NCI-H774 (cell line): ENCODE measurements at places on chromosomes 7 and 10.

- no peak for DNase-seq
Observed at GRCh38 chr7:55212176-55212575, 153.0 kb upstream of the LANCL2 start.

DNA sequence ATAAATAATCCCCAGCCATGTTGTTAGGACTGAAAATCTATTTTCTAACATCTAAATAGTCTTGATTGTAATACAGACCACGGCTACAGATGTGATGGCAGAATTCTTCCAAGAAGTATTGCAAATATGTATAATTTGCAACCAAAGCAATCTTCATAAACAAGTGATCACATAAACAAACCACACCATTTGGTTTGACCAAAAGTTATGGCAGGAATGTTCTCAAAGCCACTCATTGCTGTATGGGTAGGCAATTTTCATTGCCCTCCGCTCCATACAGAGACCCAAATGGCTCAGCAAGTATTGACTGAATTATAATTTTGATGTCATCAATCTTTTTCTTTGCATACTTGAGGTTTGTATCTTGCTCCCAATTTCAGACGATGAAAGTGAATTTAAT is 19.0 kb upstream of the RHOBTB1 start:
- DNase-seq, result no peak

DNA sequence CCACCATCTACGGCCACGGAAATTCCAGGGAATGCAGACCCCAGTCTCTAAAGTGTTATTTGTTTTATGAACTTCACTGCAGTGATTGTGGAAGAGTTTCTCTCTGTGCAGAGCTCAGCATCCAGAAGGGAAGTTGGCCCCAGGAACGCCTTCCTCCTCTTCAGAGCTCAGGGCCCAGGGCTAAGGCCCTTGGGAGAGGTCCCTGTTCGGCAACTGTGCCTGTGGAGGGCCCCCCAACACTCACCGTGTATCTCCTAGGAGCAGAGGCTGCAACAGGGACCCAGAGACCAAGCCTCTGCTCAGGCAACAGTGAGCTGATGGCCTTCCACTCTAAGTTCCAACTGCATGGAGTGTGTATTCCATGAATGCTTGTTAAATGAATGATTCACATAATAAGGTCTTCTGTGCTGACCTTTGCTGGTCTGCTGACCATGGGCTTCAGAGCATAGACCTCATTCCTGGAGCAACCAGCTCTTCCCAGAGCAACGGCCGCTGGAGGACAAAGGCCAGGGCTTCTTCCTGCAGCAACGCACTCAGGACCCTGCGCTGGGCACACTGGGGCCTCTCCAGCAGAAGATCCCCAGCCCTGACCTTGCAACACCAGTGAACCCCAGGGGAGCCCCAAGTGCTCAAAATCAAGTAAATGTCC is 7.7 kb downstream of the DIP2C start:
- DNase-seq, result no peak

GRCh38 chr7:156654511-156655234 is 14.1 kb downstream of the RNF32 start:
- DNase-seq, result no peak

DNA sequence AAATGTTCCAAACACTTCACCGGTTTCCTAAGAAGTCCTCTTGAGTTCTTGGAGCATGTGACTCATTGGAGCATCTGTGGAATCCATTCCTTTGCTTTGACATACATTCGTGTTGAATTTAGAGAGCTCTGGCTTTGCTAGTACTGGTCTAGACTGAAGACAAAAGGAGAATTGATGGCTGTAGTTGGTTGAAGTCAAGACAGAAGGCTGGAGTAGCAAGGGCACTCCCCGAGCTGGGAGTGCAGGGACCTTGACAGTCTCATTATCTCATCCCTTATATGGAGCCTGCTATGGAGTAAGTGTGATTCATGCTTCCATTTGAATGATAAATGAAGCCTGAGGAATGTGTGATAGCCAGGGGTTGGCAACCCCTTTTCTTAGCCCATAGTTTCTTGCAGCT is 1249.1 kb downstream of the TYW1 start:
- DNase-seq, result no peak
